ENCODE measurements at places on chromosomes 2 and 18.

GRCh38 chr2:112480530-112481049 lies 1.4 kb upstream of the TTL start:
- no peak for DNase-seq

DNA sequence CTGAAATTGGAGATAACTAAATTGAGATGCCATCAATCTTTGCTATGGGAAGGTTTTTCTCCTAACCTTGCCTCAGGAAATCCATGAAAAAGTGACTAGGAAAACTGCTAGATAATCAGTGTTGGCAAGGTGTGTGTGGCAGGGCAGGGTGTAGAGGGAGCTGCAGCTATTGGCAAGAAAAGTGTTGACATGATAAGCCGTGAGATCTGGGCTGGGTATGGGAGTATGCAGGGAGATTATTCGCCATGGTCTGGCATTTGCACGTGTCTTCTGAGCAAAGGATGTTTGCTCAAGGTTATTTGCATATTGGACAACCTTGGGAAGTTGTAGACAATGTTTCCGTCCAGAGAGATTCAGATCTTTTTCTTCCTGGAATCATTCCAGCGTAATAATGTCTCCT lies 74.7 kb downstream of the SERPINB8 start:
- no peak for DNase-seq

DNA sequence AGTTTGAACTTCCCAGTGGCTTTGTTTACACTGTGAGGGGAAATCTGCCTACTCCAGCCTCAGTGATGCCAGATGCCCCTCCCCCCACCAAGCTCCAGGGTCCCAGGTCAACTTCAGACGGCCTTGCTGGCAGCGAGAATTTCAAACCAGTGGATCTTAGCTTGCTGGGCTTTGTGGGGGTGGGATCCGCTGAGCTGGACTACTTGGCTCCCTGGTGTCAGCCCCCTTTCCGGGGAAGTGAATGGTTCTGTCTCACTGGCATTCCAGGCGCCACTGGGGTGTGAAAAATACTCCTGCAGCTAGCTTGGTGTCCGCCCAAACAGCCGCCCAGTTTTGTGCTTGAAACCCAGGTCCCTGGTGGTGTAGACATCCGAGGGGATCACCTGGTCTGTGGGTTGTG lies 70.0 kb upstream of the NEUROD1 start:
- no peak for DNase-seq

- DNase-seq, result no peak
These were observed 73.5 kb downstream of the LIMS1 start for GRCh38 chr2:108607706-108608301.

DNA sequence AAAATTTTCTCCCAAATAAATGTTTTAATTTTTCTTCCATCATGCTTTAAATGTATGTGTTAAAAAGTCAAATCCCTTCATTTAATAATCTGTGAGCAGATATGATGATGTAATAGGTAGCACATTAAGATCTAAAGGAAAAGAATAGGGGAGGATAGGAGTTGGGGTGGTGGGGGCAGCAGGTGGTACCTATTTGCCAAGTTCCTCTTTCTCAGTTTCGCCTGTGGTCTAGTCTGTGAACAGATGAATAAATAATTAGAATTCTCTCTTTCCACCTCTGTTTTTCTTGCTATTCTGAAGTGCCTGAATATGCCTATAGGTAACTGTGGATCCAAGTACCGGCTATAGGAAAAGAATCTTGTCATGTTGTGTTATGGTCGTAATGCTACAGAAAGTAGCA lies 152.5 kb downstream of the NRXN1 start:
- no peak for DNase-seq

DNA sequence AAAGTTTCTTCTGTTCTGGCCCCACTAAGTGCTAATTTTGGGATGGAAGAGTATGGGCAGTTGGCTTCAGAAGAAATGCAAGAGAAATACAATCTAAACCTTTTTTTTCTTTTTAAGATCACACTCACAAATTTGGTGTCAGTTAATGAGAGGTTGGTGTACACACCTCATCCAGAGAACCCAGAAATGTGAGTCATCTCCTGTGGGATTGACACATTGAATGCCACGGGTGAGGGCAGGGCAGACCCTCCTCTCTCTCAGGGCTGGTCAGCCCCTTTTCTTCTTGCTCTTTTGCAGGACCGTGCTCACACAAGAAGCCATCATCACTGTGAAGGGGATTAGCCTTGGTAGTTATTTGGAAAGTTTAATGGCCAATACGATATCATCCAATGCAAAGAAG lies 19.2 kb downstream of the PRELID3A start:
- DNase-seq, result no peak

GRCh38 chr2:2057125-2057721 lies 273.9 kb downstream of the MYT1L start:
- peak; percentile 46 for DNase-seq

GRCh38 chr18:56541793-56542192 lies 96.6 kb downstream of the TXNL1 start:
- peak; percentile 36 for DNase-seq

- no peak for DNase-seq
These were observed 380.2 kb downstream of the LNPK start for GRCh38 chr2:175621821-175622220.

- DNase-seq, result no peak
These were observed 134.6 kb downstream of the TSN start for GRCh38 chr2:121890041-121890440.

GRCh38 chr2:56309626-56310170 lies 125.9 kb downstream of the CCDC85A start:
- no peak for DNase-seq

GRCh38 chr2:195898505-195899191 lies 170.0 kb downstream of the DNAH7 start:
- no peak for DNase-seq

- DNase-seq, result no peak
These were observed 61.9 kb upstream of the CABYR start for GRCh38 chr18:24076950-24077349.

DNA sequence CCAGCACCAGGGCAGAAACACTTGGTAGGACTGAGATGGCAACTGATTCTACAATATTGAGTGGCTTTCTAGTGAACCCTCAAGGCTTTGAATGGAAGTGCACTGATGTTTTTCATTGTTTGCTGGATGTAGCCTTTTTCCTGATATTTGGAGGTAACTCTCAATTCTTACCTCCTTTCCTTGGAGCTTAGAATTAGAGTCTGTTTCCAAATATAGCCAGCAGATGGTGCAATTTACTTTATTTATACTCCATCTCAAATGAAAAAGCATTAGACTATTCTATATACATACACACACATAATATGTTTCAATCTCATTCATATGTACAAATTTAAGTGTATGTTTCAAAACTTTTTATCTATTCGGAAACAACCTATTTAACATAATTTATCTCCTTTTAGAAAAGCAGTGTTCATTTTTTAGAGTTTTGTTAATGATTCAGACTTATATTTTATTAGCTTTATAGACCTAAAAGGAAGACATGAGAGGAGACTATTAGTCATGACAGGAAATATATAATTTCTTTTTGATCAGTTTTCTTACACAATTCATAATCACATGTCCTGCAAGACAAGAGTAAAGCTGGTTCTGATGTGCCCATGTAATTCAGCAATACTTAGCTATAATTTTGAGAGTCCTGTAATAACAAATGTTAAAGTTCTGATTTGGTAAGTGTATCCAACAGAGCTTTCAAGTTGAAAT lies 124.8 kb downstream of the NUP35 start:
- peak; percentile 8 for DNase-seq

DNA sequence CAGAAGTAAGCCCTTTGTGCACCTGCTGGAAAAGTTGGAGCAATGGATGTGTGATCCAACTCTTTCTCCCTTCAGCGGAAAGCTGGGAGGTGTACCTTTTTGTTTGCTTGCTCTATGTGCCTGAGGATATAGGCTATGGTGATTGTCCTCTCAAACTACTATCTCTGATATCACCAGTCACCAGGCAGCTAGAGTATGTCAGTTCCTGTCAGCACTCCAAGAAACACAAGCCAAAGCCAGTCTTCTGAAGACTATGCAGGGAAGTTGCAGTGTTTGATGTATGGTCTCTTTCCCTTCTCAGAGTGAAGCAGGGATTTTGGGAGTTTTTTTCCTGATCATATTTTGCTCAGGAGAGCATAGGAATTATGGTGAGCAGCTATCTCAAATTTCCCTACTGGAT lies 146.4 kb downstream of the PTH2R start:
- DNase-seq, result no peak

DNA sequence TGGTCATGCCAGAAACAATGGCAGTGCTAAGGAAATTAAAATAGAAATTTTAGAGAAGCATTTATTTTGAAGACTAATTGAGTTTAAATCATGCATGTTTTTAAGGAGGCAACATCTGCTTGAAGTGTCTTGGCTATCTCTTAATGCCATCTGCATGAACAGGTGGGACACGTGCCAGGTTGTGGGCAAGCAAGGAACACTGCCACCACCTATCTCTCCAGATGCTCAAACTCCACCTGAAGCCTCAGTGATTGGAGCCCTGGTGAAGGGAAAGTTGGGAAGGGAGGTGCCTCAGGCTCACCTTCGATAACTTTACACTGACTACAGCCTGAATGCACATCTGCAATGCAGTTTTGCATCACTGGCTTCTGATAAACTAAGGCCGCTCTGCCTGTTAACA lies 91.5 kb downstream of the TPGS2 start:
- DNase-seq, result no peak

DNA sequence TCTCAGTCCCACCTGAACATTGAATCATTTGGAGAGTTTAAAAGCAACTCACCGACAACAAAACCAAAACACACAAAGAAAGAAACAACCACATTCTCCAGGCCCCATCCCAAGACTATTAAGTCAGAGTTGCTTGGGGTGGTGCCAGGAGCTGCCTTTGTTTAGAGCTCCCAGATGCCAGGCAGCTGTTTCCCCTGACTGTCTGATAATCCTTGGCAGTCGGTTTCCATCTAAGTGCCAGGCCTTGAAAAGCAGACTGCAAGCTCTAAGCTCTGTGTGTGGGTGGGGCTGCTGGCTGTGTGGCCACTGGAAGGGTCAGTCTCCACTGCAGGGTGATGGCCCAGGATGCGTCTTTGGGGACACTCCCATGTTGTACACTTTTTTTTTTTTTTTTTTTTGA lies 255.3 kb upstream of the AGAP1 start:
- DNase-seq, result no peak

GRCh38 chr18:36402765-36403396 lies 105.4 kb downstream of the FHOD3 start:
- no peak for DNase-seq

DNA sequence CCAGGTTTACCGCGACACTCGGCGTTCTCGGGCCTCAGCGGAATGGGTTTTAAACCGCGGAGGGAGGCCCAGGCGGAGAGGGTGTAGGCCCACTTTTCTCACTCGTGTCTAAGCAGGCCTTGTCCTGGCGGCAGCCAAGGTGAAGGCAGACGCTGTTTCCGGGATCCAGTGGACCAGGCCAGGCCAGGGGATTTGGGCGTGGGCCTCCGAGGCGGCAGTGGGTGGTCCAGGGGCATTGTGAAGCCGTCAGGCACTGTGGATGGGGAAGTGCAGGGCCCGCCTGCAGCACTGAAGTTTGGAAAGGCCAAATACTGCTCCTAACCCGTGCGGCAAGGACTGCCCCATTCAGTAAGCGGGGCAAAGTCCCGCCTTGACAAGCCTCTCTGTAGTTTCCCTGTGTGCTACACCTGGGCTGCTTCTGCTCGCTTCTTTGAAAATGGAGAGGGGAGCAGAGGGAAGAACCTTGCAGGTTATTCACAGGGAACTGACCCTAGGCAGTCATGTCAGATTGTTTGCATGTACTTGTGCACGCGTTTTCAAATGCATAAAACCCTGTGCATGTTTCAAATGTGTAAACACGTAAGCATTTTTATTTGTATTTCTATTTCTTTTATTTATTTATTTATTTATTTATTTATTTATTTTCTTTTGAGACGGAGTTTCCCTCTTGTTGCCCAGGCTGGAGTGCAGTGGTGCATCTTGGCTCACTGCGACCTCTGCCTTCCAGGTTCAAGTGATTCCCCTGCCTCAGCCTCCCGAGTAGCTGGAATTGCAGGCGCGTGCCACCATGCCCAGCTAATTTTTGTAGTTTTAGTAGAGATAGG lies 7.5 kb upstream of the DLX2 start:
- no peak for DNase-seq

- DNase-seq, result no peak
These were observed 85.3 kb upstream of the HK2 start for GRCh38 chr2:74748665-74749064.

DNA sequence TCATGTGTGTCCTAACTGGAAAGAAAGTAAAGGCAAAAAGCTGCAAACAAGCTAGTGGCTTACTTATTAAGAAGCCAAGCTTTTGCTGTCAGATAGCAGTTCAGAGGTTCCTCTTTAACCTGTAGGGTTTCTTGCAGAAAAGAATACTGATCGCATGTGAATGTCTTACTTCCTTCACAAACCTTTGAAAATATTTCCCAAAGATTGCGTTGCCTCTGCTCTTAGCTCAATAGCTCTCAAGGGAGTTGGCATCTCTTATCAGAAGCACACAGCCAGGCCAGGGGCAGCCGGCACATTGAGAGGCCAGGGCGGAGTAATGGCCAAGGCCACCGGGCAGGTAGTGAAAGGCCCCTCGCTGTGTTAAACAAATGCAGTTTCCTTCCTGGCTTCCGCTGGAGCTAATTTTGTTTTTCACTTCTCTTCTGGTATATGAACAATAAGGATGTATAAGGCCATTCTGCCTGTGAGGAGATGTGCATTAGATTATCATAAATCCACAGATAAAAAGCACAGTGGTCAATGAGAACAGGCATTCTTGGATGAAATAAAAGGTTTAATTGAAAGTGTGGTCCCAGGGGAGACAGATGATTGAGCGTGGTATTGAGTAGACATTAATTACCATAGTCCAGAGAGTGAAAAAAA lies 542.4 kb upstream of the NRP2 start:
- no peak for DNase-seq

GRCh38 chr2:39264733-39265132 lies 21.0 kb upstream of the CDKL4 start:
- DNase-seq, result no peak

- DNase-seq, result no peak
These were observed 83.3 kb upstream of the SLC66A3 start for GRCh38 chr2:11071939-11072338.

GRCh38 chr2:10254373-10255188 lies 48.1 kb upstream of the HPCAL1 start:
- DNase-seq, result no peak

DNA sequence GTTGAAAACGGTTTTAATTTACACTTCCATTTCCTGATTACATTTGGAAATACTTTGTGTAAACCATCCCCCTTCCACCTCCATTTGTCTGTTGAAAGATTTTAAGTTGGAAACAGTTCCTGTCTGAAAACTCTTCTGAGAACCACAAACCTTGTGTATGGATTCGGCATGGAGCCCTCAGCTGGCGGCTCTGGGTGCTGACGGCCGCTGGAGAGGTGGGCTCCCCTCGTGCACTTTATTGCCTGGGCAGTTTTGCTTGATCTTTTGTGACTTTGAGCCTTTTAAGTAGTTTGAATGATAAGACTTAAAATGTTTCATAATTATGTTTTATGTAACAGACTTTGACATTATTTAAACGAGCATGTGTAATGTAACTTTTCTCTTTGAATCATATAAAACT lies 11.1 kb downstream of the KLF11 start:
- DNase-seq, result no peak

GRCh38 chr18:39178166-39178565 lies 1612.6 kb upstream of the CELF4 start:
- DNase-seq, result no peak

- no peak for DNase-seq
These were observed 19.9 kb upstream of the TMEM18 start for GRCh38 chr2:696999-697627.

All from NCI-H1048 (cell line).